ENCODE measurements at places on chromosomes 3 and 15.
A peak's percentile ranks its signal among the peaks of the same experiment; 100 is the strongest.

DNA sequence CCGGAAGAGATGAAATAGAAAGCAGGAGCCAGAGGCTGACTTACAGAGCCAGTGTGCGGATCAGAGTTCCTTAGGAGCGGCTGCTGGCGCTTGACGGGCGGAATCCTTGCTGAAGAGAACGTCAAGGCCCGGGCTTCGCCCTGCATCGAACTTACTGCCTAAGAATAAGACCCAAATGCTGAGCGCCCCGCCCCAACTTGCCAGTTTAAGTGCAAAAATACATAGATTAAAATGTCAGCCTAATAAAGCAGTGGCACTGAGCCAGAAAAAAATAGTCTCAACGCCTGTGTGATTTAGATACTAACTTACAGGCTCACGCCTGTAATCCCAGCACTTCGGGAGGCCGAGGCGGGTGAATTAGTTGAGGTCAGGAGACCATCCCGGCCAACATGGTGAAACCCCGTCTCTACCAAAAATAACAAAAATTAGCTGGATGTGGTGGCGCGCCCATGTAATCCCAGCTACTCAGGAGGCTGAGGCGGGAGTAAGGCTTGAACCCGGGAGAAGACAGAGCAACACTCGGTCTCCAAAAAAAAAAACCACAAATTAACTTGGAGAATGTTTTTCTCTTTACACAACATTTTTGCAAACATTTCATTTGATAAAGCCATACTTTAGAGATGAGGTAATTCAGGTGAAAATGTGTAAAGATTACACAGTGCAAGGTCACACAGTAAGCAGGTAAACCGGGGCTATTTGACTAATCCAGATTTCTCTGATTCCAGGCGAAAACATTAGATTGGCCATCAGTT, 1.2 kb upstream of the UBP1 start:
- DNase-seq: no peak

DNA sequence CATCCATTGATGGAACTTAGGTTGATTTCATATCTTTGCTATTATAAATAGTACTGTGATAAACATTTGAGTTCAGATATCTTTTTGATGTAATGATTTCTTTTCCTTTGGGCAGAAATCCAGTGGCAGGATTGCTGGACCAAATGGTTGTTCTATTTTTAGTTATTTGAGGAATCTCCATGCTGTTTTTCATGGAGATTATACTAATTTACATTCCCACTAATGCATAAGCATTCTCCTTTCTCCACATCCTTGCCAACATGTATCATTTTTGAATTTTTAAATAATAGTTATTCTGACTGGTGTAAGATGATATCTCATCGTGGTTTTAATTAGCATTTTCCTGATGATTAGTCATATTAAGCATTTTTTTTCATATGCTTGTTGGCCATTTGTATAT, 144.0 kb upstream of the SUCLG2 start:
- no peak for DNase-seq

- DNase-seq: peak; percentile 31
Measured at GRCh38 chr3:171824116-171824515, 13.8 kb upstream of the PLD1 start.

DNA sequence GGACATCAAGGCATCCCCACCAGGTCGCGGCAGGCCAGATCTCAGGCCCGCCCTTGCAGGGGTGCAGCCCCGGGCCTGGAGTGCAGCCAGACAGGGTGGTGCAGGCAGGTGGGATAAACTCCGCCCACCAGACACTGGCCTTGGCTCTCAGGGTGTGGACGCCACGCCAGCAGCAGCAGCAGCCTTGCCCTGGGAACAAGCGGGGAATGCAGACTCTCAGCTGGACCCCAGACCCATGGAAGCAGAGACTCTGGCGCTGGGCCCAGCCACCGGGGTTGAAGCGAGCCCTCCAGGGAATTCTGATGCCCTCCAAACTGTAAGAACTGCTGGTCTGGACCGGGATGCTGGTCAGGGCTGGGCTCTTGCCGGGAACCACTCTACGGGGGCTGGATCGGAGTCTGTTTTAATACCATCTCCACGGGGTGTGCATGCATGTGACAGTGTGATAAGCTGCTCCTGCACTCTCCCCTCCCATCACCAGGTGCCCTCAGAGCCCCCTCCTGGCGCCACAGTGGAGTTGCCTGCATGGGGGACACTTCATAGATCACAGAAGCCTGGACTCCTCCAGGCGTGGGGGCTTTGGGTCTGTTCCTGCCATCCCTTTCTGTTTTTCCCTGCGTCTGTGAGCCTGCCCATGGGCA, 142.7 kb downstream of the NSMCE3 start:
- DNase-seq: no peak

DNA sequence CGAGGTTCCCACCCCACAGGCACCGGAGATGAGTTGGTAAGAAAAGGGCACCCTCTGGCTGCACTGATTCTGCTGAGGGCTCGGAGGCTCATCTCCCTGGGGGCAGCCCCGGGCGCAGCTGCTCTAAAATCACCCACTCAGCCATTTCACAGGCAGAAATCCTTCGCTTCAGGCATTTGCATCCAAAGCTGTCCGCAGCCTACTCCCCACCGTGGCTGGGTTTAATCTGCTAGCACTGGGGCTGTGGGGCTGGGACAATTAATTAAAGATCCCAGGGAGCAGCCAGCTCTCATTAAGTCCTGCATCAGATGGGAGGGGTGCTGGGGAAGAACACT, 104.3 kb upstream of the PRR20G start:
- DNase-seq: no peak

DNA sequence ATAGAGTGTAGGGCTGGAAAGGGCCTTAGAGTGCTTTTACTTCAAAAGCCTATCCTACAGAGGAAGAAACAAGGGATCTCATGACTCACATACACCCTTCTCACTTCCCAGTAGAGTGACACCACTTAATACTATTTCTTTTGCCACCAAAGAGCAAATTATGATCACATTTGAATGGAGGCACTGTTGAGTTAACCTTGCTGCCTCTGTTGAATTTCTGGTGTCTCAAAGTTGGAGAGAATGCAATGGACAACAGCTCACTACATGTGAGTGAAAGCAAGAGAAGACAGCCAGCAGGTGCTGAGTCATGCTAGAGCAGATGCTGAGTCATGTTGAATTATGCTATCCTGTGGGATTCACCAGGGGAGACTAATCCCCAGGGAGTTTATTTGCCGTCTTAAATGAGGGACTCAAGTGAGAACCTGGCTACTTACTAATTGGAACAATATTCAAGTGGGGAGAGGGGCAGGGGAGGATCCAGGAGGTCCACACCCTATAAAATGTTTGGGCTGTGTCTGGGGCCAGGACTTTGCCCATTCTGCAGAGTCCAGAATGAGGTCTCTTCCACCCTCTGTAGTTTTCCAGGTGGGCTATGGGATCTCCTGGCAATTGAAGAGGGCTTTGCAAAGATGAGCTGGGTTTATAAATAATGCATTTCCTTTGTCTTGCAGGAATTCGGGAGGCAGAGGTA, 35.8 kb downstream of the ST8SIA2 start:
- no peak for DNase-seq

DNA sequence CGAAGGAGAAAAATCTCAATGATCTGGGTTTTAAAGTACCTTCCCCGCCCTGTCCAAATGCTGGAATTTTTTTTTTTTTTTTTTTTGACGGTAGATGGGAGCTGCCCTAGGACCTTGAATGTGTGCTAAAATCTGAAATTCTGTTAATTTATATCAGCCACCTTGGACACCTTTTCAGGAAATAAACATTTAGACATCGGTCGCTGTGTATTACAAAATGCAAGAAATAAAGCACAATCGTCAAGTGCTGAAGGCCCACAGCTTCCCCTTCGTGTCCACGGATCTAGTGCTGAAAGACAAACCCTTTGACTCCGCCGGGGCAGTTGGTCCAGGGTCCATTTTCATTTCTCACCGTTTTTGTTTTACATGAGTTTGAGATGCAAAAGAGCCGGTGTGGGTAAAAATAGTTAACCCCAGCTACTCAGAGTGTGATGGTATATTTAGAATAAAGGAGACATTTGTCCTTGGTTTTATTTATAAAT, 90.2 kb upstream of the CHD2 start:
- peak; percentile 48 for DNase-seq

DNA sequence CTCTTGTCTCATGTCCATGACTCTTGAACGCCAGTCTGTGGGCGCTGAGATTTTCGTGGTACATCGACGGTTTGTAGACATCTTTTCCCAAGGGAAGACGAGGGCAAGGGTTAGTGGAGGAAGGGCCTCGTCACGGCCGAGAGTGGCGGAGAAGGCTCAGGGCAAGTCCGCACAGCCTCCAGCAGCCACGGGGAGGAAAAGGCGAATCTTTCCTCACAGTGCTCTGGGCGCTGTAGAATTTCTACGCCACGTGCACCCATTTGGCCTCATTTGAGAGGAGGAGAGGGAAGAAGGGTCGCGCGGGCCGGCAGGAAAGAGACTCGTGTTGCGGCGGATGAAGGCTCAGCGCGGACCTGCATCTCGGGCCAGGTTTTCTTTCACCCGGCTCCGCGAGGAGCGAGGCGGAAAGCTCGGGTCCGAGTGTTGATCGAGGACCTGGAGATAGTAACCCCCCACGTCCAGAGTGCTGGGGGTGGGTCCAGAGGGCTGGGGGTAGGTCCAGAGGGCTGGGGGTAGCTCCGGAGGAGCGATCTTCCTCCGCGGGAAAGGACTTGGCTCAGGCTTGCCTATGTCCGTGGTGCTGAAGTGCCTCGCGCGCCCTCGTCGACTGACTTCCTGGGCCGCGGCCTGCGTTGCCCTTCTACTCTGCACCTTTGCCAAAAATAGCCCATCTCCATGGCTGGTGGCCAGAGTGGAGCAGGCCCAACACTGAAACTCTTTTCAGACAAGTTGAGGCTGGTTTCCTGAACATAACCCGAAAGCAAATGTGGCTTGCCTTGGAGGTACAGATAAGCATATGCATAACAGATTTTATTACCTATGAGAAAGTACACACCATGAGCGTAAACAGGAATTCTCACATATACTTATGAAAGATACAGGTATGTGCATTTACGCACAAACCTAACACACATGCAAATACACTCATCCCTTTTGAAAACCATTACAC, 1.1 kb downstream of the SLC35G2 start:
- DNase-seq: no peak

DNA sequence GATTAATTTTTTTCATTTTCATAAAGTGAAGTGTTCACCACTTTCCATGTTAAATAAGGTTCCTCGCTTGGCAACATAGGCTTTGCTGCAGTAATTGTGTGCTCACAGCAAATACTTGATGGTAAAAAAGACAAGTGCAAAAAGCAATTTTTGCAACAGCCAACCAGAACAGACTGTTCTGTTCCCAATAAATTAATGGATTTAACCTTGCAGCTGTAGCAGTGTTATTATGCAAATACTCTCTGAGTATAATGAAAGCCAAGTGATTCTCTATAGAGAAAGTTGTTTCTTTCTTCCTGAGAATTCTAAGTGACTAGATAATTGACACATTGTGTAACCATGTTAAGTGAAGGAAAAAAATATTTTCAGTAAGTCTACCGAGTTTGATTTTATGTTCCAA, 183.7 kb upstream of the NAALADL2 start:
- no peak for DNase-seq

DNA sequence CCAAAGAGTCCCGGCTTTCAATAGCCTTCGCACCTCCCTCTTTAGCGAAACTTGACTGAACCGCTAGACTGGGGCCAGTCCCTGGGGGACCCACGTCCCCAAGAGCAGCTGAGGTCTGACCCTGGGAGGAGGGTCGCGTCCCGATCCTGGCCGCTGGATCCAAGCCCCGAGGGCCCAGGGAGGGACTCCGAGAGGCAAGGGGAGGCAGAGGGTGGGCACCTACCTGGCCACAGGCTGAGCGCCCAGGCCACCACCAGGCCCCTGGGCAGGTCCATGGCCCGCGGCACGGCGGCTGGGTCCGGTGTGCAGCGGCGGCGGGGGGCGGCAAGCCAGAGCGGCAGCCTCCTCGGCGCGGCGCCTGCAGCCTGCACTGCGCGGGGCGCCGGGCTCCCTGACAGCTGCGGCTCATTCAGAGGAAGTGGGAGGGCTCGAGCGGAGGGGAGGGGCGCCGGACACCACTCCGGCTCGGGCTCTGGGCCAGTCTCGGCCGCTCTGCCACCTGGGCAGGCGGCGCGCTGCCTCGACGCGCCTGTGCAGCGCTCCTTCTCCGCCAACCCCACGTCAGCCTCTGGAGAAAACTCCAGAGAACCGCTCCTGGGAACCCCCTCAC, at the start of gene ITGA11:
ITGA11 (minus strand) TSS at position 372 of the 610 bp plus-strand sequence; CDS start at position 275, 97 bp downstream.
- DNase-seq: no peak

DNA sequence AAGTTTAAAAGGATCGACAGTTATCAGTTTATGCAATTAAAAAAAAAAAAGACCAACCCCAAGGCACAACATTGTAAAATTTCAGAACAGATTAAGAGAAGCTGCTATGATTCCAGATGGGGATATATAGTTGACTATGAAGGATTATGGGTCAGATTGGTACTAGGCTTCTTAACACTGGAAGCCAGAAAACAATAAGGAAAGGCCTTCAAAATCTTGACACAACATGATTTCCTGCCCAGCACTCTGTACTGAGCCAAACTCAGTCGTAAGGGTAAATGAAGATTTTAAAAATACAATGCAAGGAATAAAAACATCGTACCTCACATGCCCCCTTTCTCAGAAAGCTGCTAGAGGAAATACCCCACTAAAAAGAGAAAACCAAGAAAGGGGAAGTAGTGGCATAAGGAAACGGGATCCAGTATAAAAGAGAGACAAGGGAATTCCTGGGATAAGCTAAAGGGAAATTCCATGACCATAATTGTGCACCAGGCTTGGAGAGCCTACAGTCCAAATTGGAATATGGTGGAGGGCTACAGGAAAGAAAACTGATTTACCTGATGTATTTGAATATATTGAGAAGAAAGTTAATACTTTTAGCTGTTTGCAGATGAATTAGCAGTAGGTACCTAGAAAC, 27.9 kb downstream of the PIAS1 start:
- no peak for DNase-seq

DNA sequence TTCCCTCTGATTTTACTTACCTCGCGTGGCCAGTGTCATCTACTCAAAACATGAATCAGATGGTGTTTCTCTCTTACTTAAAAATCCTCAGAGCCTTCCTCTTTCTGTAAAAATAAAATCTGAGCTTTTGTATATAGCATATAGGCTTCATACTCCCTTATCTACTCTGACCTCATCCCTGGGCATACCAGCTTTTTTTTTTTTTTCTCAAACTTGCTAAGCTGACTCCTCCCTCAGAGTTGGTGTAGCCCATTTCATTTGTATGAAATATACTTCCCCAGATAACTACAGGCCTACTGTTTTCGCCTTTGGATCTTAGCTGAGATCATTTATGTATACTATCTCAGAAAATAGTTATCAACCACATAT, 648.9 kb upstream of the ALCAM start:
- DNase-seq: no peak

DNA sequence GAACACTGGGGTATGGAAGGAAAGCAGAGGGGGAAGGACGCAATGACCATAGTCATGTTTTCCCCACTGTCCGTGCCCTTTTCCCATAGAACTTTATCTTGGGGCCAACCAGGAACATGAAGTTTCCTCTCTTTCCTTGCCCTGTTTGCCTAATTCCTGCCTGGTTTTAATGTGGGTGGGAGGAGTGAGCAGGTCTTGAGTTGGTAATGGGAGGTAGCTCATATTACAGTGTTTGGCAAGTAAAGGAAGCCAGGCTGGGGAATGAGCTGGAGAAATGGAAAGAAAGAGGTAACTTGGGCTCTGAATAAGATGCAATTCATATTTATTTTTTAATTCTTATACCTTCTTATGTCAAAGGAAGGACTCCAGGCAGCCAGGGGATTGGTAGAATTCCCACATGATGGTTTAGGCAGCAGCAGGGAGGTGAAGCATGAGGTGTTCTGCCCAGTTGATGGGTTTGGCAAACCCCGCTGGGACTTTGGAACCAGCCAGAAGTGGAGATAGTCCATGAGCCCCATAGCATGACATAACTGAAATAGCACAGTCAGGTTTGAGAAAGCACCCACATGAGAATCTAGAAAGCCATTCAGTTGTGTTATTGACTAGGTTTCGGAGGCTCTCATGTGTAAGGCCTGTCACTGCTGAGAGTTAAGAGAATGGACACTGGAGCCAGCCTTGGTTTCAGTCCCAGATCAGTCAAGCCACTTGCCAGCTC, 60.0 kb downstream of the CCK start:
- no peak for DNase-seq

Data from GF-D8 (cell line).